ENCODE measurements at places on chromosomes 13 and 19.
A peak's percentile ranks its signal among the peaks of the same experiment; 100 is the strongest.

DNA sequence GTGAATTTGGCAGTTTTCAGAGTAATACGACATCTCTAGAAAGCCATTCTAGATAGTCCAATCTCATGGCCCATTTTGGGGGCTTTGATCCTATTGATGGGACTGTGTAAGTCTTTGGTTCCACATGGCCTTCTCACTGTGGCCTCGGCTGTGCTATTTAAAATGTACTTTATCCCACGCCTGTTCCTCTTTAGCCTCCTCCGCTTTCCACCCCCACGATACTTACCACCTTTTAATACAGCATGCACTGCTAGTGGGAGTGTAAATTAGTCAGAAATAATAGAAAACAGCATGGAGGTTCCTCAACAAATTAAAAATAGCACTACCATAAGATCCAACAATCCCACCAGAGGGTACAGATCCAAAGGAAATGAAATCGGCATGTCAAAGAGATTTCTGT lies 28.3 kb upstream of the CEBPG start:
- DNase-seq: no peak

DNA sequence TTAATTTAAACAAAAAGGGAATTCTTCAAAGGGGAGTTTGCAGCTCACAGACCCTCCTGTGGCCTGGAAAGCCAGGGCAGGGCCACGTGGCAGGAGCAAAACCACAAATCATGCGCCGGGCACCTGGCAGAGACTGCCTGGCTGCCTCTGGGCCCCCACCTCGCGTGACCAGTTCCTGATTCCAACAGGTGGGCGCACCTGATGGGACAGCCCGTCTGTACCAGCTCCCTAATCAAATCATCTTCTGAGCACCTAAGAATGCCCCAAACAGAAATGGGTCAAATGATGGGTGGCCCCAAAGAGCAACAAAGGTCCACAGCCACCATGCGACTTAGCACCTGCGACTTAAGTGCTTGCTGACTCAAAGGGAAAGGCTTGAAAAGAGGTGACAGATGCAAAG lies 9.2 kb downstream of the TMTC4 start:
- DNase-seq: no peak

DNA sequence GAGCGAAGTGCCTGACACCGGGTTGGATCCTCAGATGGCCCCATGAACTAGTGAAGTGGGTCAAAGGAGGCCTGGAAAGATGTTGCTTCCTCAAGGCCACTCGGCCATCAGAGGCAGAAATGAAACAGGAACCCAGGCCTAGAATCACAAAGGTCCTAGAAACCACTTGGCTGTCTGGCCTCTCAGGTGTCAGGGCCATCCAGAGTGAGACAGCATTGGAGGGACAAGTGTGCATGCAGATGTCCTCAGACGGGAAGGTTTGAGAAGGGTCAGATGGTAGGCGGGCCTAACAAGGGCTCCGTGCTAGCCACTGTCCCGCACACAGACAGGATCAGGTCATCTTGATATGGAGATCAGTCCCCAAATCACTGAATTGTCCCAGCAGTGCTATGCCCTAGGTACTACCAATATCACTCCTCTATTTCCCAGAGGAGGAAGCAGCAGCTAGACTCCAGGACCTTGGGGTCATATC lies 14.3 kb downstream of the CCDC97 start:
- DNase-seq: no peak

DNA sequence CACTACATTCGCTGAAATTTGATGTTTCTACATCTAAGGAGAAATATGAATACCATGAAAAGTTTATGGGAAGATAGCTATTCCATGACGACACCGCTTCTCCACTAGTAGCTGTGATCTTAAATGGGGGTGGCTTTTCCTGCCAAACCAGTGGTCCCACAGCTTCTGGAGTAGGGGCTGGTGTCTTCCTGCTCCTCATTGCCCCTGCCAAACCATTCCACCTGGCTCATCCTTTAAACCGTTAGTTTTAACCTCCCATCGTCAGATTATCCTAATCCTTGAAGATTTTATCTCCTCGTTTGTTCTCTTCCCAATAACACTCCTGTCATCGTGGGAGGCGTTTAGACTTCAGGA lies 568 bp upstream of the ZNF230 start:
- DNase-seq: no peak

DNA sequence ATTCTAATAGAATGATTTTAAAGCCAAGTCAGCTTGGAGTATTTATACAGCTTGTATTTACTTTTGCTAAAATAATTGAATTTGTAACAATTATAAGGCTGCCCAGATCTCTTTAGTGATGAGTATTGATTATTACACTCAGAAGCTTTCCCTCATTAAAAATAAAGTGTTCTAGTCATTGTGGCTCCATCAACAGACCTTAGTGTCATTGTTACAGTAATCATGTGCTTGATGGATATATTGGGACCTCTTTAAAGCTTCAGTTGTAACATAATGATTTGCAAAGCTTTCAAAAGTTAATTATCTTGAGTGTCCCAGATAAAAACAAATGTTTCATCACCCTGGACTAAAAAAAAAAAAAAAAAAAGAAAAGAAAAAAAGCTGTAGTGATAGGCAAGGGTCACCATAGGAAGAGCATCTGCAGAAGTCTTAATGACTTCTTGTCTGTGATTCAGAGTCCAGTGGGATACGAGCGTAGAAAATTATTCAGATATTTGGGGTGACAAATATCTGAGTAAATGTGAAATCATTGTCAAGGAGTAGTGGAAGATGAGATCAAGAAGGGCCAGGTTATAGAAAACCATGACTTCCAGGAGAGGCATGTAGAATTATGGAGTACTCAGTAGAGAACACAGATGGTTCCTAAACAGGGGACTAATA lies 369.6 kb downstream of the DCT start:
- no peak for DNase-seq

DNA sequence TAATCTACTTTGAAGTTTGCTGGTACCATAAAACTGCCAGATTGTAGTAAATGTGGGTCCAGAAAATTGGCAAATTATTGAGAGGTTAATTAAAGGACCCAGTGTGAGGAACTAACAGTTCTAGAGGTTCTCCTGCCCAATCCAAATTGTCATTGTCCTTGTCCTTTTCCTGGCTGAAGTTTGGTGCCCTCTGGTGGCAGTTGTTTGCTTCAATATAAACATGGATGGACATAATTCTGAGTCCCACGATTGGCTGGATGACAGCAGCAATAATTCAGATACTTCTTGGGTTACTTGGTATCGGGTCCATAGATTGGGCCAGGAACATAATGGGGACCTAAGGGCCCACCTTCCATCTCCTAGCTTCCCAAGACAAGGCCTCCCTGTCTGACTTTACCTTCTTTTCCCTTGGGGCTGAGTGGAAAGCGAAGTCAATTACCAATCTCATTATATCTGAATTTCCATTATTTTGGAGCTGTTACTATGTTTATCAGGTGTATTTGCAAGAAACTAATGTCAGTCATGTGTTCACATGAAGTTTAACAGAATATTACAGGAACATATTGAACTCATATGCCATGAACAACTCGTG lies 33.8 kb upstream of the GARRE1 start:
- DNase-seq: peak; percentile 75

Measured in liver (tissue), 10 donors.